ENCODE measurements at places on chromosomes 1 and 21.

GRCh38 chr1:202184750-202185460 lies 8.7 kb upstream of the LGR6 start:
- DNase-seq = peak; percentile 40

DNA sequence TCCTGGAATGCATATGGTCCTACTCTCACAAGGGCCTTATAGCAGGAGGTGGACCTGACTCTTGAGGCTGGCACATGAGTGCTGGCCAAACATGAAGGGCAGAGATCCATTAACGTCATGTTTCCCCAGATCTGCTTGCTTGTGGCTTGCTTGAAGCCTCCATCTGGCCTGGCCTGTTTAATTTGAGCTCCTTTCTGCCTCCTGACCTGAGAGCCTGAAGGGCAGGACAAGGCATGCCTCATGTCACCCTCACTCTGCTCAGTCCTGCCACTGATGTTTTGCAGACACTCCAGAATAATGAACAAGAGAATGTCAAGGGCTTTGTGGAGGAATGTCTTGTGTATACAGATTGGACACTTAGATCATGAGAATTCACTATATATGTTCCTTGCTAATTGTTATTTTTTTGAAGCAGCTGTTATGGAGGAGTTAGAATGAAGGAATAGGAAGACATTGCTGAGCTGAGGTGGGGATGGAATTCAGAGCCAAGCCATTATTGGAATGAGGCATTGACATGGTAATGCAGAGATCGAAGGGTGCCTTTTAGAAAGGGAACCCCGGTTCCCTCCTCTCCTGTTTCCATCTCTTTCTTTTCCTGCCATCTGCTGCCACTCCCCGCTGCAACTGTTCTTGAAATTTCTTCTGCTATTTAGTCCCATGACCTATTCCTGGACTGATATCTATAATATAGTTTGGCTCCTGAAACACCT lies 457.0 kb upstream of the PROX1 start:
- DNase-seq = no peak

DNA sequence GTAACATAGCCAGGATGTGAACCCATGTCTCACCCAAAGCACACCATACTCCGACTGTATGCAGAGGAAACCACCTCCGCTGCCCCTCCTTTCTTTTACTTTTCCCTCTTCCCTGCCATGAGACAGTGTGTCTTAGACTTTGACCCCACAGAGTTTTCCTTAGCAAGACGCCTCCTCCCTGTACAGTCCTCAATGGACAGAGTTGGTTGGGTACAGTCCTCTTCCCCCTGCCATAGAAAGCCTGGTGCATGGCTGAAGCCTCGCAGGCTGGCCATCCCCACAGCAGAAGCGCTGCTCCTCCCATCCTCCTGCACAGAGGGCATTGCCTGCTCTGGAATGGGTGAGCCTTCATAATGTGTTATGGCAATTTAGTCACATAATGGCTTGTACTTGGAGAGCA lies 127.9 kb downstream of the PLPP3 start:
- no peak for DNase-seq

GRCh38 chr1:31208361-31208945 lies 31.2 kb downstream of the NKAIN1 start:
- no peak for DNase-seq

DNA sequence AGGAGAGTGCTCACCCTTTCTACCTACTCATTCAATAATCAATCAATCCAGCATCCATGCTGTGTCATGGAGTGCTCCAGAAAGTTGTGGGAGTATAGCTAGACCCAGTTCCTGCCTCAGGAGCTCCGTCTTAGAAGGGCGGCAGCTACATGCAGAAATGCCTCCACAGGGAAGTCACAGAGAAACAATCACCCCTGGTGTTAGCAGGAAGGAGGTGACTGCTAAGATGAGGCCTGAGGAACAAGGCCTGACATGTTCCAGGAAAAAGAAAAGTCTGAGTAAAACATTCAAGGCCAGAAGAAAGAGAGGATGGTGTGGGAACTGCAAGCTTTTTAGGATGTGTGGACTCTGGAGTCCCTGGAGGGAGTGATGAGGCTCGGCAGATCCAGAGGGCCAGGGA lies 142.5 kb upstream of the MAGI3 start:
- DNase-seq = no peak

All from stimulated activated naive B cell treated with anti-CD40 and anti-IgM and Interleukin-4, amounts not matched to agents 10 μg/mL and 1 μg/mL and 100 μg/mL, for 72 hours (primary cell).